ENCODE measurements at places on chromosomes 5 and 9.
A peak's percentile ranks its signal among the peaks of the same experiment; 100 is the strongest.

DNA sequence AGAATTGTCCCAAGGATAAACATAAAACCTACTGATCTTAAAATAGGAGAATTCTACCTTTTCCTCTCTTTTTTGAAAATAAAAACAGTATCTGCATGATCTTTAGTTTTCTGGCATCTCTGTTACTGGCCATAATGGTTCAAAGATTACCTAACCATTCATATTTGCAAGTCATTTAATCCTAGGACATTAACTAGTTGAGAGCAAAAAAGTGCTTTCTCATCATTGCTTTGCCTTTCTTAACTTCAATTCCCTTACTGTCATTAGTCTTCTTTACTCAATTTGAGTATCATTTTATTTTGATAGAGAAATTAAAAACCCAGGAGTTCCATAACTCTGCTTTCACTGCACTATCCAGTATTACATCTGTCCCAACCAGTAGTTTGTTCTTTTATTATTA is 68.6 kb downstream of the RFX3 start:
- no peak for DNase-seq

DNA sequence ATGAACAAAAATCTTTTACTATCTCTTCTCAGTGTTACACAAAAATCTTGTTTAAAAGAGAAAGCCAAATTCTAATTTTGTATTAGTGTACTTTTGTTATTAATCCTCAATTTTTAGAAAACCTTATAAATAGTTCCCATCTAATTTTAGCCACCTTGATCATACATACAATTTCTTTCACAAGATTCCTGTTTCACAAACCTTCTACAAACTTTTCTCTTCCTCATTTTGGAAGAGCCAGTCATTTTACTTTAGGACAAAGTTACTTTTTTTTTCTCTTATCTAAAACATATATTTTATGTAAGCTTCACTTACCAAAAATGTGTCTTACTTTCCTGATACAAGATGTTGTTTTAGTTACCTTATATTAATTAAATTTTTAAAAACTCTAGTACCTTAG is 161.3 kb downstream of the YIPF5 start:
- no peak for DNase-seq

GRCh38 chr9:70484232-70485130 is 70.0 kb upstream of the KLF9 start:
- no peak for DNase-seq

GRCh38 chr9:101242651-101243050 is 142.2 kb downstream of the BAAT start:
- no peak for DNase-seq

DNA sequence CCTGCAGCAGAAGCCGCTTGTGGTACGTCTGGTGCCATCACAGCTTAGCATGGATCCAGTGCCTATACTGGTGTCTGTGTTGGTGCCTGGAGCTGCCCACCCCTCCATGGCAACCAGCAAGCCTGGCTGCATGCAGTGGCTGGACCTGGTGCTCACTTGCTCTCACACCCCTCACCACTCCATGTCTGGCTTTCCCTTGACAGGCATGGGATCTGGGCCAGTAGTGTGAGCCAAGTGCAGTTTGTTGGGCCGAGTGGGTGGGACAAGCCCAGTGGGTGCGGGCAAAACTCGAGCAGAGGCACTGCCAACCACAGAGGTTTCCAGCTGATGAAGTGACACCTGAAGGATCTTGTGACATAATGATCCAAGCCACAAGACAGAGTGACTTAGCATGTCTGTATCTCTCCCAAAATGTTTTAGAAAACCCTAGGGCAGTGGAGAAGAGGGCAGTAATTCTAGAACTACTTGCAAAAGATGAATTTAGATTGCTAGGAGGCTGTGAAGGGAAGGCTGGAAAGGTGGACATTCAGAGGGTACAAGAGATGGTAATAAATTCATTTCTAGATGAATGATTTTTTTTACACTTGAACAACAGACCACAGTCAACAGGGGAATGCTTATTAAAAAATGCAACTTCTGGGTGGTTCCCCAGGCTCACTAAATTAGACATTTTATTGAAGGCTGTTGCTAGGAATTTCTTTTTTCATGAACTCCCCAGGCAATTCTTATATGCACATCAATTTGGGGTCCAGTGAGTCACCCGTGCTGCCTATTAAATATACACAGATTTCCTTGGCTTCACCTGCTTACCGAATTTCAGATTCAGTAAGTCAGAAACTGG is 660.3 kb downstream of the TLR4 start:
- DNase-seq: no peak

DNA sequence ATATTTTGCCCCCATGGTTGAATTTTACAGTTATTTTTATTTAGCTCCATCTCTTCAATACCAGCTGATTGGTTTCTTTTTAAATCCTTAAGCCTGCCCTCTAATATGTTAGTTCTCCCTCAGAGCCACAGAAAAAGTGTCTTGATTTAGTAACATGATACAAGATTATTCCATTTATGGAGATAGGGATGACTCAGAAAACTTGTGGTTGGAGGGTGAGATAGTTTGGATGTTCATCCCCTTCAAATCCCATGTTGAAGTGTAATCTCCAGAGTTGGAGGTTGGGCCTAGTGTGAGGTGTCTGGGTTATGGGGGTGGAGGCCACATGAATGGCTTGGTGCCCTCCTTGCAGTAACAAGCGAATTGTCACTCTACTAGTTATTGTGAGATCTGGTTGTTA is 115.7 kb downstream of the FBXO38 start:
- DNase-seq: no peak

GRCh38 chr9:86783884-86784283 is 163.4 kb downstream of the GAS1 start:
- peak; percentile 68 for DNase-seq

DNA sequence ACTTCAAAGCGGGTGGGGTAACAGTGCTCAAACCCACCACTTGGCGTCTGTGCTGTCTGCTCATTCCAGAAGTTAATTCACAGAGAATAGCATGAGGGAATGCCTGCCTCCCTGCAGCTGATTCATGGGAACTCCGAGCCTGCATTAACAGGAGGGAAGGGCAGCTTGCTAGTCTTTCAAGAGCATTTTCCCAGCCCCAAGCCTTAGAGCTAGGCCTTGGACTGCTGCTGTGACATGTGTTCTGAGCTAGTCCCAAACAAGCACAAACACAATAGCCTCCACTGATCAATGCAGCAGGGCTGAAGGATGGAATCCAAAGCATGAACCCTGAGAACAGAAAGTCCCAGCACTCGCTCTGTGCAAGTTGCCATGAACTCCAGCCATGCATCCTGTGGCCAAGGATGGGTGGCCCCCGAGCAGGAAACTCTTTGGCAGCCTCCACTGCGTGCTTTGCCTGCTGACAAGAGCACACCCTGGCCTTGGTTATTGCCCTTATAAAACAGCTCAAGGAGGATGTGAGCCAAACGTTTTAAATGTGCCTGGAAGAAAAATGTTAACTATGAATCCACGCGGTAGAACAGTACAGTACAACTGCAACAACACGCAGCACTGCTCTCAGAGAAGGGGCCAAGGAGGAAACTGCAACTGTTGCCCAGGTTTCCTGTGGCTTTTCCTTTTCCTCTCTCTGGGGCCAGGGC is 653.1 kb upstream of the KLF4 start:
- peak; percentile 99 for DNase-seq

- no peak for DNase-seq
Observed at GRCh38 chr9:114937516-114937915, 7.1 kb upstream of the TNFSF8 start.

DNA sequence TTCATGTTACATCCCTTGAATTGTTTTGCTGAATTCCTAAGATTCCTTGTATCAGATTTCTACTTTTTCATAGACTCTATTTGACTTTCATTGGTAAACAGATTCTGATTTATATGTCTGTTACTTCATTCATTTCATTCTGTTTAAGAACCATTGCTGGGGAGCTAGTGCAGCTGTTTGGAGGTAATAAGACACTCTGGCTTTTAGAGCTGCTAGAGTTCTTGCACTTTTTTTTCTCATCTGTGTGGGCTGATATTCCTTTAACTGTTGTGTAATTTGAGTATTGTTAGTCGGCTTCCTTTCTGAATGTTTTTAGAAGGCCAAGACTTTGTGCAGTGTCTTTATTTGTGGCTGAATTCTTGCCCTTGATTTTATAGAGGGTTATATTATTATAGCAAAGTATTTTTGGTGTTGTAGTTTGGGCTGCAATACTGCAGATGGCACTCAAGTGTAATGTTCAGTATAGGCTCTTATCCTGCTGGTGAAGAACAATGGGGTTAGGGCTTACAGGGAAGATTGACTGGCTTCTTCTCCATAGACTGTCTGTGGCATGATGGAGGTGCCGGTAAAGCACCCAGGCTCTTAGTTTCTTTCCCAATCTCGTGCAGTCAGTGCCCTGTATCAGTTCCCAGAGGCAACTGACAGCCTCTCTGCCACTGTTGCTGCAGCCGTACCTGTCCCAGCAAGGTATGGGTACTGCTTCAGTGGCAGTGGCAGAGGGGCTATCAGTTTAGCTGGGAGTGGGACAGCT is 162.2 kb downstream of the OXCT1 start:
- peak; percentile 50 for DNase-seq

DNA sequence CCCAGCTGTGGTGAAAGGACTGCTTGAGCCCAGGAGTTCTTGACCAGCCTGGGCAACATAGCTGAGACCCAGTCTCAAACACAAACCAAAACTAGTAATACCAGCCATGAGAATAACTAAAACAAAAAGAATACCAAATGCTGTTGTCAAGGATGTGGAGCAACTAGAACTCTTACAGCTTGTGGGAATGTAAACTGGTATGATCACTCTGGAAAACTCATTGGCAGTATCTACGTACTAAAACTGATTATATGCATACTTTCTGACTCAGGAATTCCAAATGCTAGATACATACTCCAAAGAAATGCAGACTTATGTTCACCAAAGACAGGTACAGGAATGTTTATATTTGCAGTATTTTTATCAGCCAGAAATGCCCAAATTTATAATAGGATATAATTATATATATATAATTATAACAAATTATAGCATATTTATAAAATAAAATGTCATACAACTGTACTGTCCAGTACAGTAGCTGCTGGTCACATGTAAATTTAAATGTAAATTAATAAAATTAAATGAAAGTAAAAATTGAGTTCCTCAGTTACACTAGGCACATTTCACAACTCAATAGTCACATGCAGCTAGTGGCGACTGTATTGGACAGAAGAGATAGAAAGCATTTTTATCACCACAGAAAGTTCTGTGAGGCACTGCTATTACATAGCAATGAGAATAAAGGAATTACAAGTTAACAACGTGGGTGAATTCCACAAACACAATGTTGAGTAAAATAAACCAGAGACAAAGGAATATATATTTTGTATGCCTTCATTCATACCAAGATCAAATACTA is 118.5 kb downstream of the GNAQ start:
- no peak for DNase-seq

GRCh38 chr5:132896685-132897084 is 23.2 kb downstream of the LEAP2 start:
- no peak for DNase-seq

GRCh38 chr9:84598921-84599636 is 70.5 kb upstream of the NTRK2 start:
- no peak for DNase-seq

DNA sequence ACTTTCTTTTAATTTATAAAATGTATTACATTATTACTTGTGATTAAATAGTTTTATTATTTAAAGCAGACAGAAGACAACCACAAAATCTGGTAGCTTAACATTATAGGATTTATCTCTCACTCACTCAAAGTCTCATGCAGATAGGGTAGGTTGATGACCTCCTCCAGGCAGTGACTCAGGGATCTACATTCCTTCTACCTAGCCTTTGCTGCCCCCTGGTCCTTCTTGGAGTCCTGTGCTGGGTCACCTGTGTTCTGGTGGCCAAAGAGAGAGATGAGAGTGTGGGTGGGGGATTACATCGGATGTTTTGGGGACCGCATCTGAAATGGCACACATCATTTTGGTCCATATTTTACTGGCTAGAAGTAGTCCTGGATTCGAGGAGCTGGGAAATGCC is 95.7 kb upstream of the CTSL start:
- no peak for DNase-seq

Measured in skeletal muscle cell (primary cell).